NCI-H187 (cell line): ENCODE measurements at places on chromosomes 3 and 15.
A peak's percentile ranks its signal among the peaks of the same experiment; 100 is the strongest.

- DNase-seq, result no peak
These were observed 915 bp upstream of the CALML4 start for GRCh38 chr15:68205954-68206539.

- DNase-seq, result peak; percentile 27
These were observed 136.2 kb downstream of the ASB7 start for GRCh38 chr15:100738614-100739013.

- peak; percentile 36 for DNase-seq
These were observed at the start of gene SLC27A2 for GRCh38 chr15:50181969-50182218. TSS of gene SLC27A2 (plus strand) at chr15:50182196. CDS start at chr15:50182428, 232 bp downstream.

GRCh38 chr3:108125550-108126071 is 34.8 kb upstream of the CD47 start:
- DNase-seq, result peak; percentile 59

DNA sequence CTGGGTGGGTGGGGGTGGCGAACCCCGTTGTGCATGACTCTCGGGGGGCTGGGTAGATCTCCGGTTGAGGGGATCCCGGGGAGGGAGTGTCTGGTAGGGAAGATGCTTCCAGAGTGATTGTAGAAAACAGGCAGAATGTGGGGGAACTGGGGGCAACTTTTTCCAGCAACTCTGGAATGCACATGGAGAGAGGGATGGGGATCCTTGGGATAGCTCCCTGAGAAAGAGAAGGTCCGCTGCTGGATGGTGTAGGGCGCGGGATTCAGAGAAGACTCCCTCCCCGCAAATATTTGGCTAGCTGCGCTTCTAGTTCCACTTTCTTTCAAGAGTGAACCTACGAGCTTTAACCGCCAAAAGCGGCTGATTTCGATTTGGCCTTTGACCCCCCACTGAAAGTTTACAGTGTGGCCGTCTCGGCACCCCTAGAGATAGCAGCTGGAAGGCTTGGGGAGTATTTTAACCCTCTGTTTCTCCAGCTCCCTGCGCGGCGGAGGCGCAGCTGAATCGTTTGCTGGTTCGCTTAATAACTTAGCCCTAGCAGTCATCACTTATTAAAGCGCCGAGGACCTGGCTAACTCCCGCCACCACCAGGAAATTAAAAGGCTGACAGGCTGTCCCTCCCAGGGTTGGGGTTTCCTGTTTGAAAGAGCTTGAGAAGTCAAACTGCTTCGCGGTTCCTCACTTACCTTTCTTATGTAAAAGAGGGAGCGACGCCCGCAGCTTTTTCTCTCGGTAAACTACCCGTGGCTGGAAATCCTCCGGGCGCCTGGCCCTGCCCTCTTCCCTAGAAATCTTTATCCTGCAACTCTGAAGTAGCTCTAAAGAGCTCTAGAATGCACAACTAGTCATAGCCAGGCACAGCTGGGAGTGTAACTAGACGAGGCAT is 1.2 kb downstream of the PHLDB2 start:
- DNase-seq, result peak; percentile 50

DNA sequence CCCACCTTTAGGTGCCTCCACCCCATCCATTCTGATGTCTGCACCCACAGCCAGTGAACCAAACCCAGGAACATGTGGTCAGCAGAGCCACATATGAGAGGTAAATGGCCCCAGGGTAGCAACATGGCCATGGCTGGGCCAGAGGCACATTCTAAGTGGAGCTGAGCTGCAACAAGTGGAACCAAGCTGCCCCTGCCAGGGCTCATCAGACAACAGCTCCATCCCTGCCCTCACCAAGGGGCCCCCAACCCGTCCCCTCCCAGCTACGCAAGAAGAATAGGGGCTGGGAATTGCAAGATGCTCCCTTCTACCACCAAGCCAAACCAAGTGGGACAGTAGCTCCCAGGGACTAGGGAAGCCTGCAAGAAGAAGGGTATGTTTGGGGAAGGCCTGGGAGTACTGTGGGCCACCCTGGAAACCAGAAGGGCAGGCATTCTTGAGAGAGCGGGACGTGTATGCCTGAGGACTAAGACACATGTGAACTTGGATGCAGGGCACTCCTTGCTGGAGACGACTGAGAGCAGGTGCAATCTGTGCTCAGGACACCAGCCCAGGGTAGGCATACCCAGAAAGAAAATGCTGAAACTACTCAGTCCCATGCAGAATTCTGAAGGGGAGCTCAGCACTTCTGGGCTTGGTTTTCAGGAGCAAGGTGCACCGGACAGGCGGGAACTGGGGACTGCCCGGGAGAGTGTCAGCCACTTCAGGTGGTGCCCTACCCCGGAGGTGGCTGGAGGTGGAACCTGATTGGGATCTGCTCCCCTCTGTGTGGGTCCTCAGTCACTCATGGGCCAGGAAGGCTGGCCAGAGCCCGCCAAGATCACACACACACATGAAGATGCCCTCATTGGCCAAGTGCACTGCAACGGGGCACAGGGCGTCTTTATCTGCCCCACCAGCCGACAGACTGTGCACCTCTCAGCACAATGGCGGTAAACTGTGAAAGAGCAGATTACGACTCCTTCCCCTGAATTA is 9.5 kb downstream of the MYL3 start:
- DNase-seq, result no peak

DNA sequence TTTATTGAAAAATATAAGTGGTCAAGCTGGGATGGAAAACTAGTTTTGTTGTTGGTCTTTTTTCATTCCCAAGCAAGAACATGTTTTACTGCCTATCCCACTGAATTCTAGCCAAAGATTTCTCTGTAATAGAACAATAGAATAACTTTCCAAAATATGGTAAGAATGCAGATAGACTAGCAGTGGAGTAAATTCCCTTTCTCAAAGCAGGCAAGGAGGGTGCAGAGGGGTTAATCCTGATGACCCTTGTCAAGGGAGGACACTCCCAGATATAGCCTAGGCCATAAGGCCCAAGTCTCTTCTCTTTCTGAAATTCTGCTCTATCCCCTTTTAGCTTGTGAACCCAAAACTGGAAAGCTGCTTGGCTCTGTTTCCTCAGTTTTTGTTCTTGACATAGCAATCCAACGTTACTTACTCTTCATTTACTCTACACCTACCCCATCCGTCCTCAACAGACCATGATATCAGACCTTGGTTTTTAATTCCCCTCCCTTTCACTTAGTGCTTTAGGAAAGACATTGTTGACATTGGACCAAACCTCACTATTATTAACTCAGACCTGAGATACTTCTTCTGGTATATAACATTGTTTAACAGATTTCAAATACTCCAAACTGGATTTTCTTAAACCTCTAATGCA is 453.6 kb upstream of the THBS1 start:
- DNase-seq, result no peak

DNA sequence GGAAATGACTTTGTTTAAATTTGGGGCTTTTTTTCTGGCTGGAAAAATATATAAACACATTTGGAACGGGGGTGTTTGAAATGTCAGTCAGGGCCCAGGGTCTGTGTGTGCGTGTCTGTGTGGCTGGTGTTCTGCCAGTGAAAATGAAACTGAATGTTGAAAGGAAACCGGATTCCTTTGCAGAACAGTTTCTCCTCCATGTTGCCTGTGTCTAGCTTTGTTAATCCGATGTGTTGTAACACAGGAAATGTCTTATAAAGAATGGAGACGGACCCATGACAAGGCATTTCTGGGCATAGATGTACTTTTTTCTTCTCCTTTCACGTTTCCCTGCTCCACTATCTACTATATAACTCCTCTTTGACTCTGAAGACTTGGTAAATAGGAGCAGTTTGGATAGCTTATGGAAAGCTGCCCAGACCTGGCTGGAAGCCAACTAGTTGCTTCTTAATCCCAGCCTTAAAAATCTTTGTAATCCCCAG is 2.8 kb downstream of the SQOR start:
- no peak for DNase-seq

DNA sequence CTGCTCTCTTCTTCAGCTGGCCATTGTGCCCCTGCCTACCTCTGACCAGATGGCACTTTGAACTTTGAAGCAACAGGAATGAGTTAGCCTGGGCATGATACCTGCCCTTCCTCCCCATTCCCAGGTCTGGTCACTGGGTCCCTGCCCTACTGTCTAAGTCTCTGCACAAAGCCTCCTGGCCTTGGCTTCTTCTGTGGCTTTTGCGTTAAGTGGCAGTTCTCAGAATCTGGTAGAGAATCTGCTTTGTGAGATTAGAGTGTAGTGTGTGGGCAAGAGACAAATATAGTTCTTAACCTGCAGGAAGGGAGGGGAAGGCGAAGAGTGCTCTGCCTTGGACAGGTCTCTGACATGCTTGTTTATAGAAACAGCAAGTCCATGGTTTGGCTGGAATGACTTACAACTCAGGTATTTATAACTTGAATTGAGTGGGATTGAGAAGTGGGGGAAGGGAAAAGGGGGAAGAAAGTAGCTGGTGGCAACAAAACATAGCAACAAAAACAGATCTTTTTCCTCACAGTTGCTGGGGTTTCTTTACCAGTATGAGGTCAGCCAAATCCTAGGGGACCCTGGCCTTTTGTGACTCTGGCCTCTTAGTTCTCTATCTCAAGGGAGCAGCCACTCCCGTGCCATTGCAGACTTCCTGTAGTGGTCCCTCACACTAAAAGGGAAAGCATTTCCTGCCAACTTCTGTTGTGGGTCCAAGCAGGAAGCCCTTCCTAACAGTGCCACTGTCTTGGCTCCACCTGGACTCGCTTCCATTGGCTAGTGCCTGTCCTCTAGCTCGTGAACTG is 16.7 kb downstream of the MAPKBP1 start:
- DNase-seq, result no peak

GRCh38 chr15:69451951-69452691 is 497 bp upstream of the RPLP1 start:
- no peak for DNase-seq

- no peak for DNase-seq
These were observed 94.1 kb downstream of the TCF12 start for GRCh38 chr15:57012556-57012955.

DNA sequence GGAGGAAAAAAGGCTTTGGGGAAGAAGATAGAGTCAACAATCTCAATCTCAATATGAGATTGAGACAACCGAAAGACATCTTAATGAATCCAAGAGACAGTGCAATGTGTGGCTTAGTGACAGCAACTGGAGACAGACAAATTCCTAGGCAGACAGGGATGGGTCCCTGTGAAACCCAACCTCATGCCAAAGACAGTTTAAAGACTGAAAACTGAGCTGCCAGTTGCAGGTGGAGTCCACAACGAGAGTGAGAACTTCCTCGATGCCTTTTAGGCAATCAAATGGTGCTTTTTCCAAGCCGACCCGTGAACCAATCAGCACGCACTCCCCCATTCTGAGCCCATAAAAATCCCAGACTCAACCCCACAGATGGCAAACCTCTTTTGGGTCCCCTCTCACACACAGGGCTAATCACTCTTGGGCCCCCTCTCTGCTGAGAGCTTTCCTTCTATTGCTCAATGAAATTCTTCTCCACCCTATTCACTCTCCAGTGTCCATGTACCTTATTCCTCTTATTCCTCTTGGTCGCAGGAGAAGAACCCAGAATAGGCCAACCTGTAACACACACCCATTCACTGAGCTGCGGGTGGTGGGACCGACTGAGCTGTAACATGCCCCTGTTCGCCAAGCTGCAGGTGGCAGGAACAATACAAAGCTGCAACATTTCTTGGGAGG is 34.8 kb downstream of the ZMAT3 start:
- DNase-seq, result no peak

DNA sequence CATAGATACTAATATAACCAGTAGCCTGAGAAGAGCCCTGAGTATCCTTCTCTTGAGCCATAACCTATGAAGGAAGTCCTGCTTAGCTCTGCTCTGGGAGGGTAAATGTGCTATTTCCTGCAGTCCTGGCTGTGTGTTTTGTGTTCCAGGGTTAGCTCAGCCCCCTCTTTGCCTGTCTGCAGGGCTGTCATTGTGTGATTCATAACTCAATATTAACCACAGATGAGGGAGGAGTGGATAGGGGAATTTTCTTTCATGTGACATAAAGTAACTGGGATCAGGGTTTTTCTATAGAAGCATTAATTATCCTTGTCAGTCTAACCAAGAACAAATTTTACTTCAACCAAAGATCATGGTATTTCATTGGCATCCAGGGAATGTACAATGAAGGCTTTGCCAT is 183.3 kb upstream of the ZBTB20 start:
- no peak for DNase-seq

DNA sequence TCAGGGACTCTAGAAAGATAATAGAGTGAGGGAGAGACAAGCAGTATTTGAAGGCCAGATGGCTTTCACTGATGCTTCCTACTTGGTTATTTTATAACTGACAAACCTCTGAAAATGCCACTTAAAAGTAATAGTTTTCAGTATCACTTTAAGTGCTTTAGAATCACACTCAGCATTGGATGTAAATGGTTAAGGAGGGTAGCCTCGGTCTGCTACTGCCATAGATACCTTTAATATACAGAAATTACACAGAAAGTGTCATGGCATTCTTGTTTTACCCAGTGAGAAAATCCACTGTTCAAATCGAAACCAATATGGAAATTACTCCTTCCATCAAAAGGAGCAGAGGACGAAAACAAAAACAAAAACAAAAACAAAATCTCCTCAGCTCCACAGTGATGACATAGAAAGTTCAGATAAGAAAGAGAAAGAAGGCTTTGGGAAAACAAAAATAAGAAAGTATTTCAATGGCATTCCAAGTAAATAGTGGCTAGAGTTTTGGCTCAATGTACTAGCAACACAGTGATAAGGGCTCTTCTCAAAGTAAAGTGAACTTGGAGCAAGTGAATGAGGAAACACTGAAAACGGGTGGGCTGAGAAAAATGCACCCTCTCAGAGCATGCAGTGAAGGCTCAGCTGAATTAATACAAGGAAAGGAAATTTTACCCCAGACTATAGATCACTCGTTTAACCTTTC is 43.2 kb upstream of the CD47 start:
- no peak for DNase-seq

DNA sequence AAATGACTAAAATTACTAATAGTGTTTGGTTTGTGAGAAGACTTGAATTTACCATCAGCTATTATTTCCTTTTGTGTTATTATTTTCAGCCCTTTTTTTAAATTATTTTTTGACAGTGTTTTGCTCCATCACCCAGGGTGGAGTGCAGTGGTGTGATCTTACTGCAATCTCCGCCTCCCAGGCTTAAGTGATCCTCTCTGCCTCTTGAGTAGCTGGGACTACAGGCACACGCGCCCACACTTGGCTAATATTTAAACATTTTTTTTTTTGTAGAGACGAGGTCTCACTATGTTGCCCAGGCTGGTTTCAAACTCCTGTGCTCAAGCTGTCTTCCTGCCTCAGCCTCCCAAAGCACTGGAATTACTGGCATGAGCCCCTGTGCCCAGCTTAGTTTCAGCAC is 31.7 kb upstream of the UTS2B start:
- no peak for DNase-seq

- DNase-seq, result no peak
These were observed 78.7 kb upstream of the TGFBR2 start for GRCh38 chr3:30527720-30528119.
